ENCODE measurements at places on chromosomes 11 and 22.

- DNase-seq = no peak
These were observed 80.5 kb upstream of the ADSL start for GRCh38 chr22:40265783-40266182.

- no peak for DNase-seq
These were observed 126.3 kb downstream of the ARHGAP8 start for GRCh38 chr22:44878483-44879300.

DNA sequence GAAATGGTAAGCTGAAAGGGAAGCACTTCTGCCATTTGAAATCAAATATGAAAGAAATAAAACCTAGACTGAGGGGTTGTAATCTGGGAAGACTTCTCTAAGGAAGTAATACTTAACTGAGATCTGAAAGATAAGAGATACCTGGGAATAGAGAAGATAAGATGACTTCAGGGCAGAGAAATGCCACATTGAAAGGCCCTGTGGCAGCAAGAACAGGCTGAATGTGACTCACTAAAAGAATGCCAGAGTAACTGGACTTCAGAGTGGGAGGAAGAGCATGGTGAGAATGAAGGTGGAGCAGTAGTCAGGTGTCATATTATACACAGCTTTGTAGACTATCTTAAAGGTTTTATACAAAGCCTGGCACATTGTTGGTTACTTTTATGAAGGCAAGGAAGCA is 17.6 kb downstream of the CALCA start:
- no peak for DNase-seq

DNA sequence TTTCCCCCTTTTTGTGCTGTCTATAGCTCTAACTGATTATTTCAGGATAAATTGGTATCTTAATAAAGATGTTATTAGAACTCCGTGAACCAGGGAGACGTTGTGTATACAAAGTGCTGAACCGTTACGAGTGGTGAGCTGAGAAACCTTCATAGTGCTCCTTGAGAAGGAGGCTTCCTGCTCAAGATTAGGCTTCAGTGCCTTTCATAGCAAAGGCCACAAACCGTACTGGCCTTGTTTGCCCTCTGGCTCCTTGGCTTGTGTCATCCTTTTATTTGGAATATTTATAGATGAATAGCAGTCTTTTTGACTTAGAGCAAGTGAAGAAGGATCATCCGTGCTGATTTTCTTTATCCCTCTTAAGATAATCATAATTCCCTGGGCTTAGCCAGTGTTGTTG is 16.3 kb downstream of the EIF3L start:
- DNase-seq = no peak

GRCh38 chr22:46139895-46140350 is 10.4 kb upstream of the PPARA start:
- no peak for DNase-seq

GRCh38 chr22:42364604-42365110 is 67.5 kb downstream of the NFAM1 start:
- no peak for DNase-seq

DNA sequence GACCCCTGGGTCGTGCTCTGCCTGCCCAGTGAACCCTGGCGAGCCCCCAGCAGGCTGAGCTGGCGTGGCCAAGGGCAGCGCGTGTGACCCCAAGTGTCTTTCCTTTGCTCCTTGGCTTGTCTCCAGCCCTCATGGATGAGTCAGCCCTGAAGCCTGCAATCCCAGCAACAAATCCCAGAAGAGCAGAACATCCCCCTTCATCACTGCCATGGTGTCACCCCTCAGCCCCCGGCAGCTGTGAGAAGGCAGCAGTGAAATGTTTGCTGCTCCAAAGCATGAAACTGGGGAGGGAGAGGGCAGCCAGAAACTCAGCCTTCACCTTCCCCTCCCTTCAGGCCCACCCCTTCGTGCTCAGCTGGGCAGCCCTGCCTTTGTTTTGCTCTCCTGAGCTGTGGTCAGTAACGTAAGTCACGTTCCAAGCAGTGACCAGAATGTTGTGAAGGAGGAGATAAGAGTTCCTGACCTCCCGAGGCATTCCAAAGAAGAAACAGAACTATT is 29.8 kb downstream of the ADAMTS15 start:
- DNase-seq = peak; percentile 65

- no peak for DNase-seq
These were observed 26.6 kb upstream of the CABP7 start for GRCh38 chr22:29693161-29693560.

- no peak for DNase-seq
These were observed 9.2 kb upstream of the RRP7A start for GRCh38 chr22:42528591-42529307.

- DNase-seq = no peak
These were observed 8.7 kb downstream of the ALDH3B2 start for GRCh38 chr11:67665541-67666302.

- no peak for DNase-seq
These were observed 12.8 kb downstream of the MAPK8IP2 start for GRCh38 chr22:50613291-50613981.

- no peak for DNase-seq
These were observed 76.3 kb downstream of the PRCP start for GRCh38 chr11:82823647-82824619.

GRCh38 chr22:35842954-35843353 is 125.3 kb downstream of the APOL5 start:
- no peak for DNase-seq

DNA sequence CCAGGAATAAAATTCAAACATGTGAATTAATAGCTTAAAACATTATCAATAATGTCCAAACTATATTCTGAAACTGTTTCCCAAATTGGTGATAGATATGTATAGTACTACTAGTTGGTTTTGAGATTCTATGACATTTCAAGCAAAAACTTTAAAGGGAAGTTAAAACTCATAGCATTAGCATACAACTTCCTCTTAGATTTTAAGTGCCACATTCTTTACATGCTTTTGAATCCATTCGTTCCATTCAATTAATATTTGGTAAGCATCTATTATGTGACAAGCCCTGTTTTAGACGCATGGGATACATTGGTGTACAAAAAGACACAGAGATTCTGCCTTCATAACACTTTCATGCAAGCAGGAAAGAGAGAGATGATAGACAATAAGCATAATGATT is 8.9 kb downstream of the PATL1 start:
- DNase-seq = no peak

DNA sequence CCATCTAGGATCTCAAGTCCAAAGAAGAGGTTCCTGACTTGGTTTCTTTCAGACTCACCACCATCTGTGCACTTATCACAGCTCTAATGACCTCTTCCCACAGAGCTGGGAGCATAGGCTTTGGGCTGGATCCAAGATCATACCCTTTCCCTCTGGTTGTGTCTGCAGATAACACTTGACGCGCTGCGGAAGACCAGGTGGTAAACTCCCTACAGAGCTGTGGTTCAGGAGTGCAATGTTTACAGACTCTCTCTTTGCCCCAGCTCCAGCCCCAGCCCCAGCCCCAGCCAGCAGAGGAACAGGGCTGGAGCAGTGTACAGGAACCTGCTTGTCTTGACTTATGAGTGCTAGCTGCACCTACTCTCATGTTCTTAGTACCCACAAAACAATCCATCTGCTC is 274.4 kb upstream of the SYN3 start:
- no peak for DNase-seq

DNA sequence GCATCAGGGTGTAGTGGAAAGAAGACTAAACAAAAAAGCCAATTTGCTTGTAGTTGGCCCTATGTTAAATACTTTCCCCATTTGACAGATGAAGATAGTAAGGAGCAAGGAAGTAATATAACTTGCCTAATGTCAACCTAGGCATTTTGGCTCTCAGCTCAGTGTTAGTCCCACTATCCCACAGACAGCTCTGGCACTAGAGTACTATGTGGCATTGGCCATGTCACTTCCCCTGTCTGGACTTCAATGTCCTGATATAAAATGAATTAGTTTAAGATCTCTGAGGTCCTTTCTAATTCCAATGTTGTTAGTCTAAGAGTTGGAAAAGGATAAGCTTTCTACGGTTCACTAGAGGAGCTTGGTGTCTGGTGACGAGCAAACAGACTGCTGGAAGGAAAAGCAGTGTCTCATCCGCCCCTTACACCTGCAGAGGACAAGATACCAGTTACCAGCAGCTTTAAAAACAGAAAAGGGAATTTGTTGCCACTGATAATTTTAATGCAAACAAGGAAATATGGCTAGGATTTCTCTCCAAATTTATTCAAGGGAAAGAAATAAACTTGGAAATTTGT is 92.5 kb downstream of the RELT start:
- no peak for DNase-seq

DNA sequence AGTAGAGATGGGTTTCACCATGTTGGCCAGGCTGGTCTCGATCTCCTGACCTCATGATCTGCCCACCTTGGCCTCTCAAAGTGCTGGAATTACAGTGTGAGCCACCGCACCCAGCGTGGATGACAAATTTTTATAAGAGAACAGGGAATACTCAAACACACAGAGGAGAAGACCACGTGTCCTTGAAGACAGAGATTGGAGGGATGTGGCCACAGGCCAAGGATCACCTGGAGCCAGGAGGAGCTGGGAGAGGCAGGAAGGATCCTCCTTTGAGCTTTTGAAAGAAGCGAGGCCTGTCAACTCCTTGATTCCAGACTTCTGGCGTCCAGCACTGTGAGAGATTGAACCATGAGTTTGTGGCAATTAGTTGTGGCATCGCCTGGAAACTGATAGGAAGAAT is 1049.5 kb downstream of the TBC1D22A start:
- DNase-seq = no peak

DNA sequence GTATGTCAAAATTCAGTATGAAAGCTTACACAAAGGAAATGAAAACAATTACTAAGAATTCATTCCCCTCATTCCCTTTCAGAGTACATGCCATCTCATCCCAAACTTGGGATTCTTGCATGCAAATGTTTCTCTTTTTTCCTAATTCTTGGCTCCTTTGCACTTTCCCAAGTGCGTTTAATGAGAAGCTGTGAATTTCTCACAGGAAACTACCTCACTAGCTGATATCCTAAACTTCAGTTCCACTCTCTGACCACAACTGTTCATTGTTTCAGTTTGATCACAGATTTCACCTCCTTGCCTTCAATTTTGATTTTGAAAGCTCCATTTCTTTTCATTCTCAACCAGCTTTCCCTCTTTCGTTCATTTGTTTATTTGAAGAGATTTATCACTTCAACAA is 5.9 kb upstream of the ARL14EP start:
- DNase-seq = no peak

- DNase-seq = no peak
These were observed 18.8 kb downstream of the QSER1 start for GRCh38 chr11:32911413-32911812.

DNA sequence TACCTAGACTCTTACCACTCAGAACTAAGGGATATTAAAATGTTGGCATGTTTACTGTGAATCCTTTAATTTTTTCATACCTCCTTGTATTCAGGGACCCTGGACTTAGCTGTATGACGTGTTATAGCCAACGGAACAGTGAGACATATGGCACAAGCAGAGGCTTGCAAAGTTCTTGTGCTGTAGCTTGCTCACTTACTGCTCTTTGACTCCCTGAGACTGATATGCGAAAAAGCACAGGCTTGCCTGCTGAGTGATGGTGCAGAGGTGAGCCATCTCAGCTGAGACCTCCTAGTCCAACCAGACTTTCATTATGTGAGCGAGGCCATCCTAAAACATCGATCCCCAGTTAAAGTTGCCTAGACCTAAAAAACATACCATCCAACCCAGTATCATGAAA is 811.0 kb downstream of the METTL15 start:
- no peak for DNase-seq

GRCh38 chr22:39088685-39089032 is 8.4 kb upstream of the APOBEC3H start:
- DNase-seq = no peak

GRCh38 chr11:56577621-56578020 is at the start of gene OR5M10:
Gene OR5M10 (minus strand): TSS chr11:56577721. CDS start chr11:56577721, 0 bp downstream.
- DNase-seq = no peak

- no peak for DNase-seq
These were observed 13.3 kb downstream of the ZDHHC5 start for GRCh38 chr11:57681168-57681567.

Data from omental fat pad (tissue), 4 donors.